Mesothelial cell of epicardium (in vitro differentiated cells): ENCODE measurements at places on chromosomes 6 and 20. TPM values are rescaled to one million over a fixed set of nuclear protein-coding genes. Genes with fewer than 3 reads are reported as not detected.

DNA sequence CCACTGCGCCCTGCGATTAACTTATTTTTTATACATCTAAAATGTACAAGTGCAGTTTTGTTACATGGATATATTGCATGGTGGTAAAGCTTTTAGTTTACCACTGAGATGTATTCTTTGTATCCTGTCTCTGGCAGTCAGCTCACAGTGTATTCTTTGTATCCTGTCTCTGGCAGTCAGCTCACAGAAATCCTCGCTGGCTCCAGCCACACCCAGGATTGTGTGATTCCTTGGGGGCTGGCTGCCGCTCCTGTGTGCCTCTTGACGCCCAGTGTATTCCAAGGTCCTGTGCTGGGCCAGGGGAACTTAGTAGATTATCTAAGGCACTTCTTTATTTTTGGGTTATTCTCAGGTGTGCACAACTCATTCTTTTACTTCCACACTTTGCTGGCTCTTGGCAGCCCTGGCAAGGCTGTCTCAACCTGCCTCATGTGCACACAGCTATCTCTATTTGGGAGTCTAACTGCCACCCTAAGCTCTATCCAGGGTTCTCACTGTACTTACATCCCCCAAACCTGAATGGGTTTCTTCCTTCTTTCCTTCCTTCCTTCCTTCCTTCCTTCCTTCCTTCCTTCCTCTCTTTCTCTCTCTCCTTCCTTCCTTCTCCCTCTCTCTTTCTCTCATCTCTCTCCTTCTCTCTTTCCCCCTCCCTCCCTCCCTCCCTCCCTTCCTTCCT is 12.4 kb upstream of the RNF24 start:
- no peak for DNase-seq

DNA sequence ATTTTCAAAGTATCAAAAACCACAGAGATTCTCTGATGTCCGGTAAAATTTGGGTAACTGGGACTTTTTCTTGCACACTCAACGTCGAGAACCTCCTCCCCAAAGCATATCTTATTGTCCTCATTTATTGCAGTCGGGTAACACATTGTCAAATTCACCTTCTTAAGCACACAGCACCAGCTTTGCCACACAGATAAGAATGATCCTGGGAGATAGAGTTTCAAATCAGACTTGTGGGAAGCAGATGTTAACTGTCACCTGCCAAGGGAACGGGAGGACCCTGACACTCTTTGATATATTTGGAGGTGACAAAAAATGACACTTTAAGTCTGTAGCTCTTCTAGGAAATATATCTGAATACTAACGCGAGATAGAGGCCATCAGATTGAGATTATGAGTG is 282.1 kb upstream of the BMP2 start:
- no peak for DNase-seq

- DNase-seq, result no peak
Observed at GRCh38 chr20:40810332-40811000, 121.4 kb upstream of the MAFB start.

DNA sequence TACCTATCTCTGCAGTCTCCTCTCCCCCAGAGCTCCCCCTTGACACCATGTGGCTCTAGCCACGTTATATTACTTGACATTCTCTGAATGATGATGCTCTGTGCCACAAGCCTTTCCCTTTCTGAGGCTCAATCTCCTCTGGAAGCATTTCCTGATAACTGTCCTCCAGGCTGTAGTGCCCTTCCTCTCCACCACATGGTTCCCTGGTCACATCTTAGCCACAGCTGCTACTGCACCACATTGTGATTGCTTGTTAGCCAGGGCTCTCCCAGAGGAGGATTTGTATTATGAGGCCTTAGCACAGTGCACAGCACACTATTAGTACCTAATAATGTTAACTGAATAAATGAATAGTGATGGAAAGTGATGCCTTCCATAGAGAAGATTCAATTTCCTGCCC is 63.9 kb upstream of the RCAN2 start:
- DNase-seq, result no peak

The ACOT8 gene
- 19.8 to 20.9 TPM (median 20.6 TPM) in 3 replicates for total RNA-seq

The TCP11 gene
- total RNA-seq, result 0.20 to 0.24 TPM (median 0.20 TPM) in 3 replicates

The TBXT gene
- total RNA-seq, result not detected in 3 replicates

The DAAM2 gene
- total RNA-seq, result 13.3 to 15.2 TPM (median 13.7 TPM) in 3 replicates
